ENCODE measurements at places on chromosomes 1 and 21.
A peak's percentile ranks its signal among the peaks of the same experiment; 100 is the strongest.

DNA sequence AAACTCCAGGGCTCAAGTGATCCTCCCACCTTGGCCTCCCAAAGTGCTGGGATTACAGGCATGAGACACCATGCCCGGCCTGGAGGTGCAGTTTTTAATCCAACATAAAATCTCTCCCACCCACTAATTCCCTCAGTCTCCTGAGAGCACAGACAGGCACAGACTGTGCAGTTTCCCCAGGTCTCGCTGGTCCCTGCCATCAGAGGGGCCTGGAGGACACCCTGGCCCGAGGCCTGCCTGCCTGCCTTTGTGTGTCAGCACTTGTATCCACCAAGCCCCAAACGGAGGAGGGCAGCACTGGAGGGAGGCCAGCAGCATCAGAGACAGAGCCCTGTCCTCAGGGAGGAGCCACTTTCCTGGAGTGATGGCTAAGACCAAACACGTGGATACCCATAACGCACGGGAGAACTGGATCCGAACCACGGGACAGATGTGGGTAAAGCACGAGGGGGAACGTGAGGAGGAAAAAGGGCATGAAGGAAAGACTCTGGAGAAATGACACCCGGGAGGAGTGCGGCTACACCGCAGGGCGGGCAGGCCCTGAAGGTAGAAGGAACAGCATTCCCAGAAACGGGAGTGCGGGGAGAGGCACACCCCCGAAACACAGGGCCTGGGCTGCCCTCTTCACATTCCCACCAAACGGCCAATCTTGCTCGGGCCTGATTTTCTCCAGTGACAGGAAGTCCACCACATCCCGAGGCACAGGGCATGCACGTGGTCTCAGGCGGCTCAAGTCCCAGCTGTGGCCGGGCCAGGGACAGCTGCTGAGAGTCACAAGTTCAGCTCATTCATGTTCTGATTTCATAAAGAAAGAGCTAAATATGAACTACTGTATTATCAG, 29.7 kb downstream of the NPHP4 start:
- DNase-seq = no peak

GRCh38 chr1:186409091-186409490, 33.5 kb downstream of the ODR4 start:
- peak; percentile 13 for DNase-seq

DNA sequence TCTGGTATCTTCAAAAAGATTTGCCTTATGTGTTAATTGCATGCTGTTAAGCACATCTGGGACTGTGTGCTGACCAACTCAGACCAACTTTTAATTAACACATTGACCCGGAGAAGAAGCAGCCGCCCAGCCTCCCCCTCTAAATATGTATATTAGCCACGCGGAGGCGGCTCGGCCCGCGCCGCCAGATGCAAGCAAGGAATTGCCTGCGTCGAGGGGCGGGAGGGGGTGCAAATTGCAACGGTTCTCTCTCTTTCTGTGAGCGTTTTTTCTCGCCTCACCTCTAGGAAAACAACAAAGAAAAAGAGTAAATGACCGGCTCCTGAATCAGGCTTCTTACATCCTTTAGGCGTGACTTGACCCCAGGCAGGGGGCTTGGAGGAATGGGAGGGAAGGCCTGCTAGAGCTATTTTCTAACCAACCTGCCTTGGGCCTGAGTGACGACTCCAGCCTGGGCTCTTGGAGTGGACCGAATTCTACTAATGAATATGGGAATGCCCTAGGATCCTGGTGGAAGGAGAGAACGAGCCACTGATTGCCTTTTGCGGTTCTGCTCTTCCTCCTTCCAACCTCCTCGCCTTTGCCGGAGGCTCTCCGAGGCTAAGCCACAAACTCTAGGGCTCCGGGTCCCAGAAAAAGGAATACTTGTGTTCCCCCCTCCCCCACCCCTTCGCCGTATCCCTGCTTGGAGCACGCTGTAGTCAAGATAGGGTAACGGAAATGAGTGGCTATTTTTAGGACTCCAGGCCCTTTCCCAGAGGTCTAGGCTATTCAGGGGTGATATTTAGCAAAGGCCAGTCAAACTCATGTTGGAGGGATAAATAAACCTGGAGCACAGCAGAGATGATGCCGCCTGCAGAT, 417.0 kb upstream of the ESRRG start:
- DNase-seq = no peak

GRCh38 chr1:188402986-188403385, 1574.2 kb downstream of the PLA2G4A start:
- DNase-seq = no peak

GRCh38 chr21:33821503-33822322, 93.9 kb downstream of the ATP5PO start:
- DNase-seq = peak; percentile 62

- peak; percentile 25 for DNase-seq
Measured at GRCh38 chr1:110210604-110211495, 736 bp downstream of the KCNC4 start.

GRCh38 chr1:40914927-40915569, 52.9 kb upstream of the CITED4 start:
- DNase-seq = no peak

DNA sequence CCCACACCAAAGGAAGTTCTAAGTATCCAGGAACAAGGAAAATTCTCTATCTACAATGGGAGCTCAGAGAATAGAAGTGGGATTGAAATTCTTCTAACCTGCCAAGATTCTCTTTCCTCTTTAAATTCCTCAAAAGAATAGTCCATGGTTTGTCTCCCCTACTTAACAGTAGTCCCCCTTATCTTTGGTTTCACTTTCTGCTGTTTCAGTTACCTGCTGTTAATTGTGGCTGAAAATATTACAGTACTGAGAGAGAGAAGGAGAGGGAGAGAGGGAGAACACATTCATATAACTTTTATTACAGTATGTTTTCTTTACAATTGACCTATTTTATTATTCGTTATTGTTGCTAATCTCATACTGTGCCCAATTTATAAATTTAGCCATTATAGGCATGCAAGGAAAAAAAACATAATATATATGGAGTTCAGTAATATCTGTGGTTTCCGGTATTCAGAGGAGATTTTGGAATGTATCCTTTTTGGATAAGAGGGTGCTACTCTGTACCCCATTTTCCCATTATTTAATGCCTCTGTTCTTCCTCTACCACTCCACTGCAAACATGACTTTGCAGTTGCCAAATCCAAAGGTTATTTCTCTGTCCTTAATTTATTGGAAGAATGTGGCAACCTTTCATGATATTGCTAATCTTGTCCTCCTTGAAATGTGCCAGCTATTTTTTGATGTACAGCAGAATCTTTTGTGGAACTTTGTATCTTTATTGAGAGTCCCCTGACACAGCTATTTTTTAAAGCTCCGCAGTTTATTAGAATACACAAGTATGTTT, 68.0 kb downstream of the USP25 start:
- DNase-seq = peak; percentile 40

DNA sequence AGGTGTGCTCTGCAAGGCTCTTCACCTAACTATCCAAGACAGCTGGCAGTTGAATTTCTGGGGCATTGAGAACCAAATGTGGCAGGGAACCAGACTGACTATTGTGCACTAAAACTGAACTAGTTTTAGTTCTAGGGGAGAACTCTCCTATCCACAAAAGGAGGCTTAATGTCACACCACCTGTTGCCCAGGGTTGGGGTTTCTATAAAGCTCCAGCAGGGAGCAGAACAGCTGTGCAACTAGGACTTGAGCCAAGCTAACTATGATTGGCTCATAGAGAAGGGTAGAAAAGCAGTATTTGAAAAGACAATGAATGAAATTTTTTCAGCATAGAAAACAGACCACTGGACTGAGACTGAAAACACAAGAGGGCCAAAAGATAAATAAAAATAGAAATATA, 53.3 kb upstream of the FGGY start:
- no peak for DNase-seq
